ENCODE measurements at places on chromosomes 12 and 14. TPM values are rescaled to one million over a fixed set of nuclear protein-coding genes. Genes with fewer than 3 reads are reported as not detected.
A peak's percentile ranks its signal among the peaks of the same experiment; 100 is the strongest.

DNA sequence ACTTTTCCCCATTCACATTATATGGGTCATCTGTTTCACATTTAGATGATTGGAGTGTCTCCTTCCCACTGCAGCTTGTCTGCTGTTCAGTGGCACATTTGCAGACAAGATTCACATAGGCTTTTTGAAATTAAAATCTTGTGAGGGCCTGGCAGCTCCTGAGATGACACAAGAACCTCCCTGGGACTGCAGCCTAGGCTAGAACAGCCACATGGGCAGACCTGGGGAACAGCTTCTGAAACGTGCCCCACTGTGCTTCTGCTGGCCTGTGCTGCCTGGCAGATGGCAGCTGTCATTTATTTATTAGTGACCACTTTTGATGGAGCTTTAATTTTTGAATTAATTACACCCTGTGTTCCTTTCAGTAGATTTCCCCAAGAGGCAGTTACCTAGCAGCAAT is 137.4 kb downstream of the GRIP1 start:
- no peaks in the 10 kb centered on the region for H3K36me3 ChIP-seq
- H3K27ac ChIP-seq, result no peak overlapping the region
- no peak overlapping the region for H3K4me3 ChIP-seq
- no peaks in the 10 kb centered on the region for H3K27me3 ChIP-seq

- DNase-seq, result no peak
- no peaks in the 10 kb centered on the region for H3K27me3 ChIP-seq
- H3K36me3 ChIP-seq, result peaks cover 2% of the 10 kb centered on the region
Measured at GRCh38 chr12:93413064-93413463, 28.7 kb downstream of the UBE2N start.

GRCh38 chr14:64873506-64874219 is 6.0 kb downstream of the SPTB start:
- no peak overlapping the region for H3K4me3 ChIP-seq
- H3K27me3 ChIP-seq, result peaks cover 23% of the 10 kb centered on the region
- H3K4me1 ChIP-seq, result no peaks in the 10 kb centered on the region
- no peaks in the 10 kb centered on the region for H3K36me3 ChIP-seq
- H3K27ac ChIP-seq, result no peak overlapping the region

DNA sequence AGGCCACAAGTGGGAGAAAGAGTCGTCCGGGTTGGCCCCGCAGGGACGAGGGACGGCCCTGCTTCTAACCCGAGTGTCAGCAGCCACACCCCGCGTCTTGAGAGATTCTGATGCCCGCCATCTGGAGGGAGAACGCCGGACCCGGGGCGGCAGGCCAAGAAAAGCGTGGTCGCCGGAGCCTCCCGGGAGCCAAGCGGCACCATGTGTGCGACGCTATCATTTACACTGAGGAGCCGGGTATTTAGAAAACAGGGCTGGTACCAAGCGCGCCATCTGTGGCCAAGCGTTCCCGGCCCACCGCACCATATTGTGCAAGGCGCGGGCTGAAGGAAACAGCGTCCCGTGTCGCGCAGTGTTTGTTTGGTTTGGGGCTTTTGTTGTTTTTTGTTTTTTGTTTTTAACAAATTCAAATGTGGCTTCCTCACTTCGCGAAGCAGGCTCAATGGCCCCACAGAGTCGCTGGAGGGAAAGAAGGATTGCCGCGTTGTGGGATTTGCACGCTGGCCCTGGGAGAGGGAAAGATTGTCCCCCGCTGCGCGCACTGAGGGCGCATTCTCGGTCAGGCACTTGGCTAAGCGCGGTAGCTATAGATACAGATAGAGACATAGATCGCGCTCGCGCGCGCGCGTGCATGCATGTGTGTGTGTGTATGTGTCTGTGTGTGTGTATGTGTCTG is 153.8 kb downstream of the BCL11B start:
- no peaks in the 10 kb centered on the region for H3K4me1 ChIP-seq
- H3K27ac ChIP-seq, result no peak overlapping the region
- H3K27me3 ChIP-seq, result no peaks in the 10 kb centered on the region

DNA sequence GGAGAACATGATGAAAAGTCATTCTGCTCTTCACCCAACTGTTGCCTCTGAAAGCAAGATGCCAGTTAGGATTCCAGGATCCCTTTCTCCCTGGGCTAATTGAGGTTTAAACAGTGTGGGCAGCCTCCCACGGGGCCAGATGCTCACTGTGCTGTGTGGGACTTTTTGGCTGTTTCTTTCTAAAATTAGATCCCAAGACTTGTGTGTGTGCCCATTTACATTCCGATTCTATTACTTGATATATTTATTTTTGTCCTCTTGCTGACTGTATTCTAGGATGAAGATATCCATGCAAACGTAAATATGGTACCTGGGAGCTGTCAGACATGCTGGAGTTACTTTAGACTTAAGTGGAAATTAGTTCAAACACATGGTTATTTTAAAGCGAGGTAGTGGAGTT is 6.2 kb downstream of the IFT43 start:
- H3K36me3 ChIP-seq, result peaks cover 7% of the 10 kb centered on the region
- no peak overlapping the region for H3K4me3 ChIP-seq
- H3K27me3 ChIP-seq, result no peaks in the 10 kb centered on the region
- H3K4me1 ChIP-seq, result peaks cover 5% of the 10 kb centered on the region
- H3K27ac ChIP-seq, result no peak overlapping the region

GRCh38 chr12:48334808-48335207 is 15.9 kb downstream of the ZNF641 start:
- no peaks in the 10 kb centered on the region for H3K36me3 ChIP-seq
- no peak for DNase-seq
- no peaks in the 10 kb centered on the region for H3K4me1 ChIP-seq
- H3K27me3 ChIP-seq, result no peaks in the 10 kb centered on the region
- no peak overlapping the region for H3K27ac ChIP-seq

- H3K4me3 ChIP-seq, result no peak overlapping the region
- H3K36me3 ChIP-seq, result no peaks in the 10 kb centered on the region
- H3K27ac ChIP-seq, result no peak overlapping the region
- no peaks in the 10 kb centered on the region for H3K27me3 ChIP-seq
- DNase-seq, result no peak
Measured at GRCh38 chr14:63666335-63666734, 24.7 kb upstream of the WDR89 start.

DNA sequence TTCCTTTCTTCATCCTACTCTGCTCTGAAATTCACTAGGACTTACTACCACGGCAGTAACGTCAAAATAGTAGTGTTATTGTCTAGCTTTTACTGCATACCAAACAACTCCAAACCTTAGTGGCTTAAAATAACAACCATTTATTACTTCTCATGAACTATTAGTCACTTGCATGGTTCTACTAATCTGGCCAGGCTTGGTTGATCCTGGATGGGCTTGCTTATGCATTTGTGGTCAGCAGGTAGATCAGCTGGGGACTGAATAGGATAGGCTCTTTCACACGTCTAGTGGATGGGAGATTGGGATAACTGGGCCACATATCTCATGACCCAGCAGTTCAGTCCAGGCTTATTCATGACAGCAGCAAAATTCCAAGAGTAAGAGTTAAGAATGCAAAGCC is 9.4 kb upstream of the SLC35F4 start:
- no peaks in the 10 kb centered on the region for H3K36me3 ChIP-seq
- H3K27me3 ChIP-seq, result no peaks in the 10 kb centered on the region
- no peak overlapping the region for H3K27ac ChIP-seq
- no peak overlapping the region for H3K4me3 ChIP-seq
- no peak for DNase-seq

GRCh38 chr12:42326541-42327226 is 717 bp downstream of the PPHLN1 start:
- no peak for DNase-seq
- peak overlapping the region; percentile 90 for H3K4me3 ChIP-seq
- H3K36me3 ChIP-seq, result peaks cover 5% of the 10 kb centered on the region
- H3K27me3 ChIP-seq, result no peaks in the 10 kb centered on the region
- H3K4me1 ChIP-seq, result peaks cover 27% of the 10 kb centered on the region
- H3K27ac ChIP-seq, result peak overlapping the region; percentile 96

GRCh38 chr12:67043771-67044170 is 225.4 kb upstream of the CAND1 start:
- peaks cover 6% of the 10 kb centered on the region for H3K4me1 ChIP-seq
- DNase-seq, result no peak
- no peaks in the 10 kb centered on the region for H3K27me3 ChIP-seq
- H3K4me3 ChIP-seq, result no peak overlapping the region

GRCh38 chr14:67515386-67516079 is 17.6 kb upstream of the PLEKHH1 start:
- DNase-seq, result no peak
- peaks cover 8% of the 10 kb centered on the region for H3K27me3 ChIP-seq
- peak overlapping the region; percentile 72 for H3K4me3 ChIP-seq
- H3K36me3 ChIP-seq, result no peaks in the 10 kb centered on the region

DNA sequence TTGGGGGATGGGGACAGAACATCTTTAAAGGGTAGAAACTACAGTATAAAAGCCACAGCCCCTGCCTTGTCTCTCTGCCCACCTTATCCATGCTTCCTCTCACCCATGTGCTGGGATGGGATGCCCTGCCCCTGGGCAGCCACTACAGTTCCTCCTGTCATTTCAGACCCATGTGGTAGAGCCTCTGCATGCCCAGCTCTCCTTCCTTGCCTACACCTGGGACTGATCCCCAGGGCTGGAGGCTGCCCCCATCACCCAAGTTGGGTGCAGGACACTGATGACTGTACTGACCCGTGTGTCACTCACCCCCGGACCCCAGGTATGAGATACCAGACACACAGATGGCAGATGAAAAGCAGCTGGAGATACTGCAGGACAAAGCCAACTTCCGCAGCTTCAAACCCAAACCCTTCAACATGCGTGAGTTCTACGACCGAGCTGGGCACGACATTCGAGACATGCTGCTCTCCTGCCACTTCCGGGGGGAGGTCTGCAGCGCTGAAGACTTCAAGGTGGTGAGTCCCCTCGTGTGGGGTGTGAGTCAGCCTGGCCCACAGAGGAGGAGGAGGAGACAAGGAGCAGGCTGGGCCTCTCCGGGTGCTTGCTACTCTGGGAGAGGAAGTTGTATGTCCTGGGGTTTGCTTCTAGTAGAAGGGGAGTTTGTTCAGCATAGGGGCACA is 2.2 kb downstream of the ASIC1 start:
- H3K27me3 ChIP-seq, result peaks cover 8% of the 10 kb centered on the region
- H3K4me3 ChIP-seq, result no peak overlapping the region
- H3K27ac ChIP-seq, result no peak overlapping the region
- no peaks in the 10 kb centered on the region for H3K36me3 ChIP-seq

DNA sequence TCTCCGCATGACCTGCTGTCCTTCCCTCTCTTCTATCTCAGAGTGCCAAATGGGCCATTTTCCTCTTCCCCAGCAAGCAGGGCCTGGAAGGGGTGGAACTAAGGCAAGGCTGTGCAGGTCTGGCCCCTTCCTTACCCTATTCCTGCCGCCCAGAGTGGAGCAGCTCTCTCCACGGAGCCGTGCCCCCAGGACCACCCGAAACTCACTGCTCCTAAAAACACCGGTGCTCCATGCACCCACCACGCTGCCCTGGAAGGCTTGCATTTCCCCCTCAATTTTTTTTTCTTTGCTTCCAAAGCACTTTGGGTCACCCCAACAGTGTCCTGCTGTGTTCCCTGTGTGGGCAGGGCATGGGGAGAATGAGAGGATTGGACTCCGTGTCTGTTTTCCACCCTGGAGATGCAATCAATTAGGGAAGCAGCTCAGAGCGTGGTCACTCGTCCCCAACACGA is 48.5 kb upstream of the MEG3 start:
- no peak overlapping the region for H3K27ac ChIP-seq
- H3K27me3 ChIP-seq, result peaks cover 57% of the 10 kb centered on the region
- H3K4me3 ChIP-seq, result no peak overlapping the region
- no peaks in the 10 kb centered on the region for H3K36me3 ChIP-seq

DNA sequence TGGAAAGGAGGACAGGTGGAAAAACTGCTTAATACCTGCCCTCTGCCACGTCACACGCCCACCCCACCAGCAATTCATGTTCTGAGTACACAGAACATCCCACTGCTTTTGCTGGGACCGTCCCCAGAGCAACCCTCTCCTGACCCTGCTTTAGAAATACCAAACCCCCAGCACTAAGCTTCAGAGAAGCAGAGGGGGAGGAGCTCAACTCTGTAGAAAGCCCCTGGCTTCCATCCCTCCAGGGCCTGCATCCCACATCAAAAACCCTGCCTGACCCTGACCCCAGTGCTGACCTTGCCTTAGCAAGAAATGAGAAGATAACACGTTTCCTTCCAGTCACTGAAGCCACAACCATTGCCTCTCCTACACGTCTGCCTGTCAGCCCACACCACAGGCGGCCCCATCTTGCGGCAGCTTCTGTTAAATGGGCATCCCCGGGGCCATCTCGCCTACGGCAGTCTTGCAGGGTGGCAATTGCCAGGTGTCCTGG is 19.7 kb downstream of the VDR start:
- no peak overlapping the region for H3K27ac ChIP-seq
- no peak overlapping the region for H3K4me3 ChIP-seq
- H3K27me3 ChIP-seq, result no peaks in the 10 kb centered on the region
- peaks cover 29% of the 10 kb centered on the region for H3K4me1 ChIP-seq
- no peak for DNase-seq

- H3K27me3 ChIP-seq, result no peaks in the 10 kb centered on the region
- peak overlapping the region; percentile 55 for H3K27ac ChIP-seq
- no peak overlapping the region for H3K4me3 ChIP-seq
- no peak for DNase-seq
Measured at GRCh38 chr14:31170411-31170810, 37.2 kb downstream of the HECTD1 start.

DNA sequence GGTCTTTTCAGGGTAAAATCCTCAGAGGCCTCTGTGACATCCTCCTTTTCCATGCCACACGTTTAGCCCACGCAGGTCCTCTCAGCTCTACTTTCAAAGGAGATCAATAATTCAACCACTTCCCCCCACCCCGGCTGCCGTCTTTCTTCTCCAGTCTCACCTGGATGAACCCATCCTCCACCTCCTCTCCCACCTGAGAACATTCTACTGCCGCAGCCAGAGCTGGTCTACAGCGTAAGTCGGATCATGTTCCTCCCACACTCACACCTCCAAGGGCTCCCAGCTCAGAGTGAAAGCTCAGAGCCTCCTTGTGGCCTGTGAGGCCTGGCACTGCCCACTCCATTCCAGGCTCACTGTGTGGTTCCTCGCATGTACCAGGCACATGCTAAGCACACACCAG is 246.6 kb downstream of the CHST11 start:
- H3K27me3 ChIP-seq, result no peaks in the 10 kb centered on the region
- H3K36me3 ChIP-seq, result no peaks in the 10 kb centered on the region
- no peaks in the 10 kb centered on the region for H3K4me1 ChIP-seq
- DNase-seq, result no peak
- H3K4me3 ChIP-seq, result no peak overlapping the region
- H3K27ac ChIP-seq, result no peak overlapping the region

DNA sequence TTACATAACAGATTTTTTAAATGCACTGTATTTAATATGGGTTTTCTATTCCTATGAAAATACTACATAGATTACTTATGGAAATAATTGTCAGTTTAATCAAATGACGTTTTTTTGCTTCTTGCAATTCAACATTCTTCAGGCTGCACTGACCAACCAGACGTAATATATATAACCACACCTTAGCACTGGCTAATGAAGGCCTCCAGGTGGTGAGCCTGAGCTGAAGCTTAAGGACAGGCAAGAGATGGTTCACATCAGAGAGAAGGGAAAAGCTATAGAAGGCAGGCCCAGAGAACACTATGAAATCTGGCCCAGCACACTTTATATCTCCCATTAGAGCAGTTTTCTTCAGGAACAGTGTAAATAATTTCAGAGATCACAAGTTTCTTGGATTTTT is 2.8 kb upstream of the MDGA2 start:
- H3K4me1 ChIP-seq, result no peaks in the 10 kb centered on the region
- H3K4me3 ChIP-seq, result no peak overlapping the region
- H3K36me3 ChIP-seq, result no peaks in the 10 kb centered on the region
- H3K27ac ChIP-seq, result no peak overlapping the region
- H3K27me3 ChIP-seq, result peaks cover 38% of the 10 kb centered on the region
- no peak for DNase-seq

The LBHD2 gene
- not detected for polyA plus RNA-seq

The CAPZA3 gene
- not detected for polyA plus RNA-seq

The TXNDC16 gene
- 1.9 TPM for polyA plus RNA-seq

The SP7 gene
- polyA plus RNA-seq, result not detected

The CCDC197 gene
- not detected for polyA plus RNA-seq

Measured in keratinocyte (primary cell).